ENCODE measurements at places on chromosomes 2 and 18.

DNA sequence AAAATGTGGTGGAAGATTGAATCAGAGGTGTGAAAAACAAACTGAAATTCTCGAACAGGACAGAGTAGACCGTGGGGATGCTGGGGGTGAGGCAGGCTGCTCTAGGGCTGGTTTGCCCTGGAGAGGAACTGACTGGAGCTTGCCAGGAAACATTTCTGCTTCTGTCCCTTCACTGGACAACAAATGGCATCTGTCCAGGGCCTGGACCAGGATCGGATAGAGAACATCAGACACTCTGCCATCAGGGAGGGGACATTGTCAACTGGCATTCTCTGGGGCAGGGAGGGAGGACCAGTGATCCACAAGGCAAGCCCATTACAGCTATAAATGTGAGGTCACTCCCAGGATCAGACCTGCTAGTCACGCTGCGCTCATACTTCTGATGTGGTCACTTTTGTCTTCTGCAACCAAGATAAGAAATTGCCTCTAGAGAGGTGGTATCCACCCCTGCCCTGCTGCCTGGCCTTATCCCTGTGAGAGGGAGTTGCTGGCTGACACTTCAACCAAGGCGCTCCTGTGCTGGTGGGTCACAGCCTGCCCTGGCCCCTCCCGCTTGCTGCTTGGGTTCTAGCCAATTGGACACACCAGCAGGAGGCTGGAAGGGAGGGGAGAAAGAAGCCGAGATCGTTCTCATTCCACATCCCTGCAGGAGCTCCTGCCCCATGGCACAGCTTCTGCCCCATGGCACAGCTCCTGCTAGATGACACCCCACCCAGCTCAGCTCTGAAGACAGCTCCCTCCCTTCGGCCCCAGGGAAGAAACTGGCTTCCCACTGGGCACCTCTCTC lies 8.7 kb downstream of the NPPC start:
- no peak overlapping the region for H3K4me3 ChIP-seq
- no peak for DNase-seq
- H3K27ac ChIP-seq: no peak overlapping the region
- H3K36me3 ChIP-seq: no peaks in the 10 kb centered on the region
- H3K4me1 ChIP-seq: no peaks in the 10 kb centered on the region

DNA sequence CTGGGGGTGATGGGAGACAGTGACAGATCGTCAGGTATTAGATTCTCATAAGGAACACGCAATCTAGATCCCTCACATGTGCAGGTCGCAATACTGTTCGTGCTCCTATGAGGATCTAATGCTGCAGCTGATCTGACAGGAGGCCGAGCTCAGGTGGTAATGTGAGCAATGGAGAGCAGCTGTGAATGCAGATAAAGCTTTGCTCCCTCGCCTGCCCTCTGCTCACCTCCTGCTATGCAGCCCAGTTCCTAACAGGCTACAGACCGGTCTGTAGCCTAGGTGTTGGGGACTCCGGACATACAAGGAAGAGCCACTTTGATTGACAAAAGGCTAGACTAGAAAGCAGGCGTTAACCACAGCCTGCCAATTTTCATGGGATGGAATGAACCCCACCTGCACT lies 183.6 kb upstream of the TMEM200C start:
- H3K27me3 ChIP-seq: no peaks in the 10 kb centered on the region
- no peaks in the 10 kb centered on the region for H3K4me1 ChIP-seq
- H3K4me3 ChIP-seq: no peak overlapping the region

GRCh38 chr18:44851856-44852621 lies 171.4 kb downstream of the SETBP1 start:
- no peak overlapping the region for H3K4me3 ChIP-seq
- DNase-seq: no peak
- H3K27me3 ChIP-seq: no peaks in the 10 kb centered on the region

DNA sequence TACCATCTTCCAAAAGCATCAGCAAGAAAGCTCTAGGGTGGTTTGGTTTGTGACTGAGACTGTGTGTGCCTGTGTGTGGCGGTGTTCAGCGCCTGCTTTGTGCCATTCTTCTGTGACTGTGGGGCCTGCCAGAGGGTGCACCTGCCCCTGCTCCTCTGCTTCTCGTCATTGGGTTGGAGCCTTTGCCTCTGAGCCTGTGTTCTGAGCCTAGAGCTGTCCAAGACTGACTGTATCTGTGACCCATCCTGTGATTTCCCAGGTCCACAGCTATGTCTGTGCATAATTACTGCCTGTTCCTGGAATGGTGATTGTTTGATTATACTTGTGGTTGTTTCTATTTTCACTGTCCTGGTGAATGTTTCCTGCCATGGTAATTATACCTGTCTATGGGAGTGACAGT lies 57.1 kb upstream of the KLHL29 start:
- no peaks in the 10 kb centered on the region for H3K36me3 ChIP-seq
- H3K27ac ChIP-seq: no peak overlapping the region
- peaks cover 92% of the 10 kb centered on the region for H3K27me3 ChIP-seq
- DNase-seq: no peak
- H3K4me3 ChIP-seq: no peak overlapping the region

DNA sequence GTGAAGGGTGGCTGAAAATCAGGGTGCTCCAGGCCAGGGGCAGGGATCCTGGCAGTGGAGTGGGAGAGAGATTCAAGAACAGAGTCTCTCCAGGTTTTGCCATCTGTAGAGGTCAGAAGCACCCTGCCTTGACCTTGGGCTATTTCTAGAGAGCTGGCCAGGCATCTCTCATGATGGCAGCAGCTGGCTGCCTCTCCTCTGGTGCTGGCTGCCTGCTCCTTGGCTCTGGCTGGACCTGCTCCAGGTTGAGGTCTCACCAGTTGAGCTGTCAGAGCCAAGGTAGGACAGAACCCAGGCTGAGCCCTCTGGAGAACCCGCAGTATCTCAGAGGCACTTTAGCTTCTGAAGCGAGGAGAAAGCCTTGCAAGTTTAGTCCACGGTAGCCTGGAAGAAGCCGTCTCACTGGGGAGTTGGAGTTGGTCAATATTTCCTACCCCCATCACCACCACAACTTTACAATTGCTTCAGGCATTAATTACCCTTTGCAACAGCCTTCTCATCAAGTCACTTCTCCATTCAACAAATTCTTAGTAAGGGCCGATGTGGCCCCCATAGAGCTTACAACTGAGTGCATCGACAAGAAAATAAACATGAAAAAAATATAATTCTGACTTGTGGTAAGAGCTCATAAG lies 25.6 kb downstream of the GNLY start:
- no peaks in the 10 kb centered on the region for H3K27me3 ChIP-seq
- H3K4me3 ChIP-seq: no peak overlapping the region
- H3K4me1 ChIP-seq: no peaks in the 10 kb centered on the region
- no peak overlapping the region for H3K27ac ChIP-seq

DNA sequence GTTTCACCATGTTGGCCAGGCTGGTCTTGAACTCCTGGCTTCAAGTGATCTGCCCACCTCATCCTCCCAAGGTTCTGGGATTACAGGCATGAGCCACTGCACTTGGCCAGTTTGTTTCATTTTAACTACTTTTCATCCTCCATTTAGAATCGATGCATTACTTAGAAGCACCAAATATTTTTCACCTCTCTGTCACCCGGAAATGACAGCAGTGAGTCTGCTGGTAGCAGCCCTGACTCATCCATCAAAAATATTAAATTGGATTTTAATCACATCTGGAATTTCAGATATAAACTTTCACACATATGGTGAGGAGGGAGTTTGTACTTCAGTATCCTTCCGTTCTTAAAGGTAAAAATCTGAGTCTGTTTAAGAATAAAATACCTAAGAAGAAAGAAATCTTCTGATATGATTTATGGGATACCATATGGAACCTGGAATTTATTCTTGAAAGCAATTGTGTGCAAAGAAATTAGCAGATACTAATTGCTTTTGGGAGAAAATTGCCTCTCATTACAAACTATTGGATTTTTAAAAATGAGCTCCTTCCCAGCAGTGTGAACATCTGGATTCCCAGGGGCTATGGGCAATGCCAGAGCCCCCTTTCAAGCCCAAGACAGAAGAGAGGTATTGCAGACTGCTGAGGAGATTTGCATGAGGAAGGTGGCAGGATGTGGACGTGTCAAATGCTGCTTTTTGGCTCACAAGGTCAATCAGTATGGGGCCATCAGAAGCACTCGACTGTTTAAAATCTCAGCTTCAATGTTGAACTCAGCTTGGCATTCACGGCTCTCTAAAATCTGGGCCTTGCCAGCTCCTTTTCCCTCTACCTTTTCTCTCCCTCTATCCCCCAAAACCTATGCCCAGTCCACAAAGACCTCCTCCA lies 279.5 kb upstream of the SIX2 start:
- no peaks in the 10 kb centered on the region for H3K27me3 ChIP-seq
- no peaks in the 10 kb centered on the region for H3K36me3 ChIP-seq
- H3K4me1 ChIP-seq: peaks cover 17% of the 10 kb centered on the region
- H3K27ac ChIP-seq: peak overlapping the region; percentile 47
- no peak for DNase-seq

DNA sequence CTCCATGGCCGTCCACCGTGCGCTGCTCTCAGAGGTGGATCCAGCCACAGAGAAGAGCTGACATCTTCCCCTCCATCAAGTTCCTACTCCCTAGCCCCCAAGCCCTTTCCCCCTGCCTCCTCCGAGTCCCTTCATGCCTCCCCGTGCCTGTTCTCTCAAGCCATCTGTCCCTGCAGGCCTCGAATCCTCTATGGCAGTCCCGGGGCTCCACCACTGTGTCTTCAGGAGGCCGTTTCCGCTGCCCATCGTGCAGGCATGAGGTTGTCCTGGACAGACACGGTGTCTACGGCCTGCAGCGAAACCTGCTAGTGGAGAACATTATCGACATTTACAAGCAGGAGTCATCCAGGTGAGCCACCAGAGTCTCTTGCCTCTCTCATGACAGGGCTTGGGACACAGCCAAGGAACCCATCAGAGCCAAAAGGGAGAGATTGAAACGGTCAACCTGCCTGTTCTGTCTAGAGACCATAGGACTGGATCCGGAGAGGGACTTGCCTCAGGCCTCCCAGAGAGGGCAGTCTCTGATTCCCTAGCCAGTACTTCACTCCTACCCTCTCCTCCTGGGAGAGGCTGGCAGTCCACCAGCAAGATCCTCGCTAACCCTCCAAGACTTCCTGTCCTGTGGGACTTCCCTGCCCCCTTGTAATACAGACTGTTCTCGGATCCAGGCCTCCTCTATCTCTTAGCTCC lies 9.7 kb downstream of the UCN start:
- no peaks in the 10 kb centered on the region for H3K27me3 ChIP-seq
- H3K4me3 ChIP-seq: no peak overlapping the region
- no peaks in the 10 kb centered on the region for H3K4me1 ChIP-seq
- H3K36me3 ChIP-seq: no peaks in the 10 kb centered on the region
- no peak overlapping the region for H3K27ac ChIP-seq
- peak; percentile 17 for DNase-seq

DNA sequence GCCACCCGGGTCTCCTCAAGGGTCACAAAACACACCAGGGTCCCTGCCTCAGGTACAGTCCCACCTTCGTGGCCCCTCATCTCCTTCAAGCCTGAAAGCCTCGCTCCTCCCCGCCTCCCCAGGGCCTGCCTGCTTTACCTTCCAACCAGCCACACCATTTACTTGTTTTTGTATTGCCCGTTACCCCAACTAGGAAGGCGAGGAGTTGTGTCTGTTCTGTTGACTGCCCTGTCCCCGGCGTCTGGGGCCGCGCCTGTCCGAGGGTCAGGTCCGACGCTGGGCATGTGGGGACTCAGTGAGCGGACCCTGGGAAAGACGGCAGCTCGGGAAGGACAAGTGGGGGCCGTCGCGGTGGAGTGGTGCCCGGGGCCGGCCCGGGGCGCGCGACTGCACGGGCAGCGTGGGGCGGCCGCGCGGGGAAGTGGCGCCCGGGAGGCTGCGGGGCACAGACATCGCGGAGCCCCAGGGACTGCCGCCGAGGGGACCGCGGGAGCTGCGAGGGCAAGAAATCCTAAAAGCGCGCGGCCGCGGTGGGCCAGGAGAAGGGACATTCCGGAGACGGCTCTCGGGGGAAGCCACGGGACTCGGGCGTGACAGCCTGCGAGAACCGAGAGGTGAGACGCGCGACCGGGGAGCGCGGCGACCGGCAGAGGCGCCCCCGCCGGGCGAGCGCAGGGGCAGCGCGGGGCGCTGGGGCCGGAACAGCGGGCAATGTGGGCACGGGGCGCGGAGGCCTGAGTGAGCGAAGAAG lies 797 bp upstream of the GRHL1 start:
- peaks cover 6% of the 10 kb centered on the region for H3K4me1 ChIP-seq
- no peaks in the 10 kb centered on the region for H3K27me3 ChIP-seq
- no peak for DNase-seq
- no peaks in the 10 kb centered on the region for H3K36me3 ChIP-seq
- H3K27ac ChIP-seq: no peak overlapping the region

DNA sequence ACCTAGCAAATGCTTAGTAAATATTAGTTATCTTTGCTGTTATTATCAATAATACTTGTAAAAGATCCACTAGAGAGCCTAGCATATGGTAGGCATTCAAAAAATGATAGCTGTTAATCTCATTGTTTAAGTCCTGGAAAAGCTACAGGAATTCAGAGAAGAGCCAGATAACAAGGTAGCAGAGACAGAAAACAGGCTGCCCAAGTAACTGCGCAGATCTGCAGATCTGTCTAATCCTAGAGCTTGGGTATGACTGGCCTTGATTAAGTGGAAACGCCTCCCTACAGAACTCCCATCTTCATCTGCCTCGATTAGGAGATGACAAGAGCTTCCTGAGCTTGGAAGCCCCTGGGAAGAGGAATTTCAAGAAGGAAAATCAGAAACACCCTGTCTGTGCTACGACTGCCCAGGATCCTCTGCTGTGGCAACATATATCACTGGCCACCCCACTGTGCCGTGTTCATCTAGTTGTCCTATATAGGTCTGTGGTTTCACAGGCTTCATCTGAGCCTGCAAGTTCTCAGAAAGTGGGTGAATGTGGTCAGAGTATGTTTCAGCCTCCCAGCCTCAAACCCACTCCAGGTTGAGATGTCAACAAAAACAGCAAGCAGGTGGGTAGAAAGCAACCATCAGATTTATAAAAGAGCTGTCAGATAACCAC lies 151.5 kb upstream of the PKDCC start:
- H3K27ac ChIP-seq: no peak overlapping the region
- peaks cover 4% of the 10 kb centered on the region for H3K36me3 ChIP-seq
- no peak for DNase-seq

- no peak overlapping the region for H3K4me3 ChIP-seq
- no peaks in the 10 kb centered on the region for H3K27me3 ChIP-seq
- DNase-seq: no peak
- H3K27ac ChIP-seq: no peak overlapping the region
Observed at GRCh38 chr2:133790711-133791110, 222.4 kb upstream of the NCKAP5 start.

- no peak overlapping the region for H3K27ac ChIP-seq
- peak; percentile 44 for DNase-seq
- H3K27me3 ChIP-seq: no peaks in the 10 kb centered on the region
- H3K36me3 ChIP-seq: no peaks in the 10 kb centered on the region
- H3K4me1 ChIP-seq: no peaks in the 10 kb centered on the region
- H3K4me3 ChIP-seq: no peak overlapping the region
Observed at GRCh38 chr2:33034784-33035183, 88.0 kb downstream of the LTBP1 start.

GRCh38 chr2:129753261-129753660 lies 226.2 kb upstream of the RAB6C start:
- no peaks in the 10 kb centered on the region for H3K4me1 ChIP-seq
- DNase-seq: no peak
- no peaks in the 10 kb centered on the region for H3K36me3 ChIP-seq
- H3K27ac ChIP-seq: no peak overlapping the region

All from MCF 10A (cell line).